ENCODE measurements at places on chromosomes 13 and 19. TPM values are rescaled to one million over a fixed set of nuclear protein-coding genes. Genes with fewer than 3 reads are reported as not detected.

- no peak for DNase-seq
Observed at GRCh38 chr19:45469945-45470761, 2.4 kb downstream of the FOSB start.

GRCh38 chr19:49017666-49018351 is 918 bp upstream of the LHB start:
- no peak for DNase-seq

The BTBD2 gene
- 142 TPM for polyA plus RNA-seq

The SETDB2 gene
- polyA plus RNA-seq = 1.2 TPM

The LAIR1 gene
- 0.18 TPM for polyA plus RNA-seq
